CD4-positive, alpha-beta T cell treated with Interleukin-15 for 4 hours (primary cell): ENCODE measurements at places on chromosomes 12 and 14.
A peak's percentile ranks its signal among the peaks of the same experiment; 100 is the strongest.

DNA sequence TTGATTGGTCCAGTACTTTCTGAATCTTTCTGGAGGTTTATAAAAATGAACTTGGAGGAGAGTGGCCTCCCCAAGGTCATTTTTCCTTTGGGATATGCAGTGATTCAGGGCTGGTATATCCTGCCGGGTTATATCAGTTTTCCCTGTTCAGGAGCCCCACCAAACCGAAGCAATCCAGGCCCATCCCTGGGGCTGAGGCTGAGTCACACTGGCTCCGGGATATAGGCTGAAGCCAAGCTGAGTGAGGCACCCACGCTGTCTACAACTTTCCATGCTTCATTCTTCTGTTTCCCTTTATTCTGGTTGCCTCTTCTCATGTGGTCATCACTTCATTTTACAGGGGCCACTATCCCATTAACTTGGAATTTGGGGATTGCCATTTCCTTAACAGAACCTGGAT lies 3.4 kb downstream of the SSPN start:
- DNase-seq, result no peak

DNA sequence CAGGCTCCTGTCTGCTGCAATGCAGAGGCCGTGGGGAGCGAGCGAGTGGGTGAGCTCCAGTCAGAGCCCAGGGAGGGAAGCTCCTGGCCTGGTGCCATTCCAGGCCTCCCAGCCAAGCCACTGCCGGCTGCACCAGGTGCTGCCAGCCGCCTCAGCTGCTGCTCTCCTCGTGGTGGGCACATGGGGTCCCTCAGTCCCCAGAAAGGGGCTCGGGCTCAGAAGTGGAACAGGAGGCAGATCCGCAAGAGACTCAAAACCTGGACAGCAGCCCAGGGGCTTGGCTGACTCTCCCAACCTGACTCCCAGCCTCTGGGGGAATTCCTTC lies 2.4 kb downstream of the ABCB9 start:
- no peak for DNase-seq

DNA sequence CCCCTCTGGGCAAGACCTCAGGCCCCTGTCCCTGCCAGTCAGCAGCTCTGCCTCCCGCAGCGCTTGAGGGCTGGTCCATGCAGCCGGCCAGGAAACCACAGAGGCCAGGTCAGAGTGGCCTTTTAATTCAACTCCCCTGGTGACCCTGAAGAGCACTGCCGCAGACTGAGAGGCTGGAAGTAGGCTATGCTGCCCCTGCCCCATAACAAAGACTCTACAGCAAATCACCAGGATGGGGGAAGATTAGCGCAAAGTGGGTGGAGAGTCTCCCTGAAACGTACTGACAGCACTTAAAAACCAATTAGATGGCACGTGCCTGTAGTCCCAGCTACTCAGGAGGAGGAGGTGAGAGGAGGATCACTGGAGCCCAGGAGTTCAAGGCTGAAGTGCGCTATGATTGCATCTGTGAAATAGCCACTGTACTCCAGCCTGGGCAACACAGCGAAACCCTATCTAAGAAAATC lies 70.5 kb downstream of the ITPK1 start:
- no peak for DNase-seq

GRCh38 chr14:104119119-104119487 lies 19.3 kb upstream of the KIF26A start:
- no peak for DNase-seq

- DNase-seq, result no peak
These were observed 162.5 kb upstream of the NOS1 start for GRCh38 chr12:117523971-117524370.

- no peak for DNase-seq
These were observed 71.2 kb downstream of the LGMN start for GRCh38 chr14:92677087-92677668.

DNA sequence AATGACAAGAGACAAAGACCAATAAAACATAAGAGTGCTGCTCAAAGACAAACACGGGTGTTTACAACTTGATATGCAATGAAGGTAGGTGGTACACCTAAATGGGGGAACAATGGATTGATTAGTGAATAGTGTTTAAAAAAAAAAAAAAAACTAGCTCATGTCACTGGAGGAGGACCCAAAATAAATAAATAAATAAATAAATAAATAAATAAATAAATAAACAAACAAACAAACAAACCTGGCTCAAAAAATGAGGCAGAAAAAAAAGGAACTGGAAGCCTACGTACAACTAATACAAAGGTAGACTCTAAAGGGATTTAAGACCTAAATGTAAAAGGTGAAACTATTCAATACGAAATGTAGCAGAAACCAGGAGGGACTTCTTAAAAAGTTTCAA lies 18.6 kb downstream of the NAP1L1 start:
- no peak for DNase-seq

DNA sequence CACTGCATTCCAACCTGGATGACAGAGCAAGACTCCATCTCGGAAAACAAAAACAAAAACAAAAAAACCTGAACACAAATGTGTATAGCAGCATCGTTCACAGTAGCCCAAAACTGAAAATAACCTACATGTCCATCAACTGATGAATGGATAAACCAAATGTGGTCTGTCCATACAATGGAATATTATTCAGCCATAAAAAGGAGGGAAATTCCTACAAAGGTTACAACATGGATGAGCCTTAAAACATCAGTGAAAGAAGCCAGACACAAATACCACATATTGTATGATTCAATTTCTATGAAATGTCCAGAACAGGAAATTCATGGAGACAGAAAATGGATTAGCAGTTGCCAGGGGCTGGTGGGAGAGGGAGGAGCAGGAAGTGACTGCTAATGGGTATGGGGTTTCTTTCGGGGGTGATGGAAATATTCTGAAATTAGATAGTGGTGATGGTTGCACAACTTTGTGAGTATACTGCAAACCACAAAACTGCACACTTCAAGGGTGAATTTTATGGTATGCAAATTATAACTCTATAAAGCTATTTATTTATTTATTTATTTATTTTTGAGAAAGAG lies 4.0 kb downstream of the MYL2 start:
- no peak for DNase-seq

DNA sequence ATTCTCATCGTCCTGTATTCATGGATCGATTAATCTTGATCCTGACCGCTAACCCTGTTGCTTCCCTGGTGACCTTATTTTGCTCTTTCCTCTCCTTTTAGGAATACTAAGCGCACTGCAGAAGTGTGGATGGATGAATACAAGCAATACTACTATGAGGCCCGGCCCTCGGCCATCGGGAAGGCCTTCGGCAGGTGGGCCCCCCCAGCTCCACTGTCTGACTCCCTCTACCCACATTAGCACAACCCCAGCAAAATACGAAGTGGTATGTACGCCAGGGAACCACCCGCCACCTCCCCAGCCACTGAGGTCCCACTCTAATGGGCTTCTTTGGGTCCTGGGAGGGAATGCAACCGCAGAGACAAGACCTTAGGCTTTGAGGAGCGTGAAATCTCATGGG lies 58.7 kb downstream of the ERH start:
- no peak for DNase-seq

- no peak for DNase-seq
These were observed 1329.5 kb upstream of the TMEM132C start for GRCh38 chr12:126937431-126937830.

DNA sequence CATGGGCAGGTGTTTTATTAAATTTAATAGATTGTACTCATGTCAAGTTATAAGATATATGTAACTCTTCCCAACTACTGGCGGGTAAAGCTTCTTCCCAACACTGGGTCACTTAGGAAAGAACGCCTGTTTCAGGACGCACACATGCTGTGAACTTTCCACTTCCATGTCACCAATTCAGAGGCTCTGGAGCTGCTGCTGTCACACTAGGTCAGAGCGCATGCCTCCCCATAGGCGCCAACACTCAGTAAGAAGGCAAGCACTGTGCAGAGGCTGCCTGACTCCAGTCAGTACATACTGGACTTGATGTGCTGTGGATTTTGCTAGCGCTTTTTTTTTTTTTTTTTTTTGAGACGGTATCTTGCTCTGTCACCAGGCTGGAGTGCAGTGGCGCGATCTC lies 17.2 kb downstream of the SLC15A4 start:
- DNase-seq, result no peak

GRCh38 chr14:69964841-69965240 lies 85.6 kb downstream of the SMOC1 start:
- no peak for DNase-seq

GRCh38 chr12:95607642-95608041 lies 56.4 kb upstream of the USP44 start:
- no peak for DNase-seq

GRCh38 chr12:121452340-121452984 lies 52.5 kb downstream of the RNF34 start:
- no peak for DNase-seq

DNA sequence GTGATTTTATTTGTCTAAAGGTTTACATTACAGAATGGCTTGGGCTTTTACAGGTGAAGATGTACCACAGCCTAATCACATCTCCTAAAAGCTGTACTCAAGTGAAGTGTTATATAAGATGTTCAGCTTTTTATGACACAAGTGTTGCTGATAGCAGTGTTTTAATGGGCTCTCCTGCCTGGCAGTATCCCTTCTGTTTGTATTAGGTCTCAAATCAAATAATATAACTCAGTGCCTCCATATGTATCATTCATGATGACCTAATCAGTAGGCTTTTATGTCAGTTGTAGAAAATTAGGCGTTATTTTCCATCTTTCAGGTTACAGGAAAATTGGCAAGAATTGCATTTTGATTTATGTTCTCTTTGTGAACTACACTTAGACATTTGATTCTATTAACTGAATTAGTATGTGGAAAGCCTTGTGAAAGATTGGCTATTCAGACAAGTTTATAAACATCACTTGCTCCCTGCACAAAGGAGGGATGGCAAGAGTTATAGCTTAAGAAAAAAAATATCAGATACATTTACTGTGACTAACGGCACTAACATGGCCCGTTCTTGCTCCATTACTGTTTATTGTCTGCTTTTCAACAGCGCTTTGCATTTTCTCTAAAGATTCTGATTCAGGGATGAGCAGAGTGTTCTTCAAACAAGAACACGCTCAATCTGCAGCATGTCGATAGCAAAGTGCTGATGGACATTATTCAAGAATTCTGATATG lies 143.7 kb upstream of the DIO2 start:
- DNase-seq, result no peak

DNA sequence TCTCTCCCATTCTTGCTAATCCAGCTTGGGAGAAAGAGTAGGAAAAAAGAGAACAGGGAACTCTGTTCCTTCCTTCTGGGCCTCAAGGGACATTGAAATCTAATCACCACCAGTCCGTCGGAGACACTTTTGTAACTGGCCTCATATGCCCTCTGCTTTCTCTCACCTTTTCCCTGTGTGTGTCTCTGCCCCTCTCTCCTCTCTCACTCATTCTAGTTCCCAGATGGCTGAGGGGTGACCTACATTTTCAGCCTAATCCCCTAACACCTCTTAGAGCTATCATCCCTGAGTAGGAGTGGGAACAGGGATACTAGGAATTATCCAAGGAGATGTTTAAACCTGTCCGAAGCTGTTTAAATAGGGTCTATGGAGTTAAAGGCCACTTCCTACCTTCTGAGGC lies 8.9 kb upstream of the PCK2 start:
- no peak for DNase-seq

- no peak for DNase-seq
These were observed 275.8 kb downstream of the ATP23 start for GRCh38 chr12:58217130-58217529.

- no peak for DNase-seq
These were observed 4.4 kb upstream of the WSB2 start for GRCh38 chr12:118065380-118065779.

GRCh38 chr12:124861492-124861891 lies 2.2 kb downstream of the SCARB1 start:
- DNase-seq, result no peak

- no peak for DNase-seq
These were observed 16.7 kb upstream of the TTC9 start for GRCh38 chr14:70624972-70625371.

DNA sequence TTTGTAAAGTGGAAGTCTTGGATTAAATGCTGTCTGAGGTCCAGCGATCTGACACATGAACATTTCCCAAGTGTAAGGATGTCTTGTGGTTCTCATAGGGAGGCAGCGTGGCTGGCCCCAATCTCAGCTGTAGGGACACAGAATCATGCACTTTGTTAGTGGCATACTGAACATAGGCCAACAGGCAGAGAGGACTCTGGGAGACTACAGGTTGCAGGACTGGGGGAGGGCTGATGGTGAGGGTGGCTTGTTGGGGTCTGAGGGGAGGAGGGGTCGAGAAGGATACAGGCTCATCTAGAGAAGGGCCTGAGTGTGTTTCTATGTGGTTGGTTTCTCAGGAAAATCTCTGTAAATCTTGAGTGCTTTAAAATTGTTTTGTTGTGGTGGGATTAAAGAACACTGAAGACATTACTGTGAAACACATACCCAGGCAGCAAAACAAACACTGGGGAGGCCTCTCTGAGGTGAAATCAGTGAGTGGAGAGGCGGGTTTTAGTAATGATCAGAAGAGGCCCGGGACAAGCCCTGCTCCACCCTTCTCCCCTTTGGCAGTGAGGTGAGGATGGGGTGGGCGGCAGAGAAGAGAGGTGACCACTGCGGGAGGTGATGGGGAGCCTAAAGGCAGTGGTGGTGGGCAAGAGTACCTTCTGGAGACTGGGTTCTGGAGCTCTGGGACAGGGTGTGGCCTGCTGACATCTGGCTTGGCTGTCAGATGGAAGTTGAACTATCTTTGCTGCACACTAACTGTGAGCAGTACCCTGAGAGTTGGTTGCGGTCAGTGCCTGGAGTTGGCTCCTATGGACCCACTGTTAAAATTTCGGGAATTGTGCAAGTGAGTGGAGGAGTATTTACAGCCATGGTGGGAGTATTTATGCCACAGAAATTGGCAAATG lies 3.3 kb downstream of the NYNRIN start:
- DNase-seq, result no peak

GRCh38 chr14:98136012-98136789 lies 1135.8 kb downstream of the BCL11B start:
- no peak for DNase-seq

DNA sequence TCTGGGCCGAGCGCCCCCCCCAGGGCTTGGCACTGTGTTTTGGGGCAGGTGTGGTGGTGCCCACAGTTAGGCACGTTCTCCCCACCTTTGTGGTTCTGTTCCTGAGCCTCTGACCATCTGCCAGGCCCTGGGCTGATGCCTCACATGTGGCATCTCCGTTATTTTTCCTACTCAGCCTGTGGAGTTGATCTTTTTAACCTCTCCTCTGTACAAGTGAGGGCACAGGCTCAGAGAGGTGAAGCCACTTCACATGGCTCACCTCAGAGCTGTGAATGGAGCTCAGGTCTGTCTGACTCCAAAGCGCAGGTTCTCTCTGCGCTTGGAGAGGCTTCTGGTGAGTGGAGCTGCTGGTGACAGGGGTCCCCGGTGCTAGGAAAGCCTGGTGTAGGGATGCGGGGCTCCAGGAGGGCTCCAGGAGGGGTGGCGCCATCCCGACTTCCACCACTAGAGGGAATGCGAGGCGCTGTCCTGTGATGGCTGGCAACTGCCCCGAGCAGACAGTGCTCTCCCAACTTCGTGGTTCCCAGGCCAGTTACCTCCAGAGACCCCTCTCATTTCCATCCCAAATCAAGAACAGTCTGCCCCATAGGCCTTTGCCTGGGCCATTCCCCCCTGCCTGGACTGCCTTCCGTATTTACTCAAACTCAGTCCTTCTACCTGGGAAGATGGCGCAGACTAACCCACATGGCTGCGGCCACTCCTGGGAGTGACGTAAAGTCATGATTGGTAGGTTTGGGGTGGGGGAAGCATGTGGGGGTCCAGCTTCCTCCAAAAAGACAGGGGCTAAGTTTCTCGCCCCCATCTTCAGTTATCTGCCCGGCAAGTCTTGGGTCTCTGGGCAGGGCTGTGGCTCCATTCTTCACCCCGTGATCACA lies 9.9 kb downstream of the BCL7A start:
- peak; percentile 35 for DNase-seq

GRCh38 chr12:107679336-107679735 lies 6.3 kb upstream of the PWP1 start:
- no peak for DNase-seq
